ENCODE measurements at places on chromosomes 5 and 9.
A peak's percentile ranks its signal among the peaks of the same experiment; 100 is the strongest.

DNA sequence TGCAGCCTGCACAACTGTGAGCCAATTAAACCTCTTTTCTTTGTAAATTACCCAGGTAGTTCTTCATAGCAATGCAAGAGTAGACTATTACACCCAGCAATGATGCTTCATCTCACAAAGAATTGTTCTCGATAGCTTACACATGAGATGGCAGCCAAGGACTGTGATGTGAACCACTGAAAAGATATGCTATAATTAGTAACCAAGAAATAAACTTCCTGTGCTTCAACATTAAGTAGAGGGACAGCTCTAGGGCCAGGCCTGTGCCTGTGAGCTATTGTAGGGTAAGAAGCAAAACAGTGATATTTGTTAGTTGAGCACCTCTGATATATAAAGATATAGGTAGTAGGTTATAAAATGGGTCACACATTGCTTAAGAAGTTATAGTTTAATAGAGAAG lies 41.8 kb upstream of the DPYSL3 start:
- DNase-seq, result no peak

DNA sequence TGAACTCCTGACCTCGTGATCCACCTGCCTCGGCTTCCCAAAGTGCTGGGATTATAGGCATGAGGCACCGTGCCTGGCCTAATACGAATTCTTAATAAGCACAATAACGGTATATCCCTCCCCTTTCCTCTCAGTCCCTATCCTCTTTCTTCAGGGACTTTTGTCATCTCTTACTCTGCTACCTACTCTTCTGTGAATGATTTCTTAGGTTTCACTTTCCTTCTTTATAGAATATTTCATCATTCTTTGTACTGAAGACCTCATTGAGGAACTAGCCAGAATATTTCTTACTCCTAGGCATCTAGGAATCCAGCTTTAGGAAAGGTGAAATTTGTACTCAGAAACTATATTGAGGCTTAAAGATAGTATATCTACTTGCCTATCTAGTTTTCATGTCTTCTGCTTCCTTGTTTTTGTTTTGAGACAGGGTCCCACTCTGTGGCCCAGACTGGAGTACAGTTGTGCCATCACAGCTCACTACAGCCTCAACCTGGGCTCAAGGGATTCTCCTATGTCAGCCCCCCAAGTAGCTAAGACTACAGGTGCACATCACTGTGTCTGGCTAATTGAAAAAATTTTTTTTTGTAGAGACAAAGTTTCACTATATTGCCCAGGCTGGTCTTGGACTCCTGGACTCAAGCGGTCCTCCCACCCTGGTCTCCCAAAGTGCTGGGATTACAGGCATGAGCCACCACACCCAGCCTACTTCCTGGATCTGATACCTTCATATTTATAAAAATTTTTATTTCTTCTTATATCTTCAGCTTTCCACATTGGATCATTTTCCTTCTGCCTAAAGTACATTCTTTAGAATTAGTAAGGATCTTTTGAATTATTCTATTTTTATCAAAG lies 69.7 kb downstream of the GPBP1 start:
- DNase-seq, result peak; percentile 16

DNA sequence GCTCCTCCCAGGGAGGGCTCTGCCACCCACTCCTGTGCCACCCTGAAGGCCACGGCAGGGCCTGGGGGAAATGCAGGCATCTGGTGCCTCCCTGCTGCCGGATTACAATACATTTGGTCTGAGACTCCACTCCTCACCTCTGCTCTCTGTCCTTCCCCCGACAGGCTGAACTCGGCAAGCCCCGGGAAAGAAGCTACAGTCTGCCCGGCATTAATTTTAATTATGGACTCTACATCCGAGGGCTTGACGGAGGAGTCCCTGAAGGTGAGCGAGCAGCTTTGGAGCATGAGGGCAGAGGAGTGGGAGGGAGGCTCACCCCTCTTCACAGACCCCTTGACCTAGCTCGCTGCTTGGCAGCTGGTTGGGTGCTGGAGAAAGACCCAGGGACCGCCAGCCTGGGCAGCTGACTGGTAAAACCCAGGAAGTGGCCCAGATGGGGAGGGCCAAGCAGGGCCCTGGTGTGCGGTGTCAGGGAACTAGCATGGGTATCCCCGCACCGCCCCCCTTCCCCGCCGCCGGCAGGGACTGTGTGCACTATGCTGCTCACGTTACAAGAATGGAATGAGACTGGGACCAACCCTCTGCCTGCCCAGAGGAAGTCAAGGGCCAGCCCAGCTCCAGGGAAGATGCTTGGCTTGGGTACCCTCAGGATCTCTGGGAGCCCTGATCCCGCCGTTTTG lies 83.7 kb upstream of the BARHL1 start:
- DNase-seq, result no peak

- no peak for DNase-seq
Observed at GRCh38 chr9:85416715-85417114, 325.0 kb downstream of the AGTPBP1 start.

- no peak for DNase-seq
Observed at GRCh38 chr5:165560648-165561047, 2055.2 kb downstream of the MAT2B start.

- no peak for DNase-seq
Observed at GRCh38 chr9:78234810-78235209, 1.1 kb upstream of the CEP78 start.

GRCh38 chr9:110807956-110808598 lies 139.5 kb downstream of the MUSK start:
- DNase-seq, result no peak

- DNase-seq, result no peak
Observed at GRCh38 chr5:109837231-109837861, 147.6 kb downstream of the MAN2A1 start.

- DNase-seq, result no peak
Observed at GRCh38 chr9:20302197-20302596, 320.1 kb downstream of the MLLT3 start.

- DNase-seq, result no peak
Observed at GRCh38 chr5:110019780-110020179, 330.1 kb downstream of the MAN2A1 start.

- DNase-seq, result no peak
Observed at GRCh38 chr9:130731355-130731754, 37.8 kb downstream of the EXOSC2 start.

- no peak for DNase-seq
Observed at GRCh38 chr5:131277875-131278740, 14.3 kb downstream of the CDC42SE2 start.

GRCh38 chr5:65076251-65076869 lies 307.6 kb downstream of the CWC27 start:
- peak; percentile 10 for DNase-seq

- DNase-seq, result no peak
Observed at GRCh38 chr9:100222674-100223073, 123.6 kb downstream of the INVS start.

DNA sequence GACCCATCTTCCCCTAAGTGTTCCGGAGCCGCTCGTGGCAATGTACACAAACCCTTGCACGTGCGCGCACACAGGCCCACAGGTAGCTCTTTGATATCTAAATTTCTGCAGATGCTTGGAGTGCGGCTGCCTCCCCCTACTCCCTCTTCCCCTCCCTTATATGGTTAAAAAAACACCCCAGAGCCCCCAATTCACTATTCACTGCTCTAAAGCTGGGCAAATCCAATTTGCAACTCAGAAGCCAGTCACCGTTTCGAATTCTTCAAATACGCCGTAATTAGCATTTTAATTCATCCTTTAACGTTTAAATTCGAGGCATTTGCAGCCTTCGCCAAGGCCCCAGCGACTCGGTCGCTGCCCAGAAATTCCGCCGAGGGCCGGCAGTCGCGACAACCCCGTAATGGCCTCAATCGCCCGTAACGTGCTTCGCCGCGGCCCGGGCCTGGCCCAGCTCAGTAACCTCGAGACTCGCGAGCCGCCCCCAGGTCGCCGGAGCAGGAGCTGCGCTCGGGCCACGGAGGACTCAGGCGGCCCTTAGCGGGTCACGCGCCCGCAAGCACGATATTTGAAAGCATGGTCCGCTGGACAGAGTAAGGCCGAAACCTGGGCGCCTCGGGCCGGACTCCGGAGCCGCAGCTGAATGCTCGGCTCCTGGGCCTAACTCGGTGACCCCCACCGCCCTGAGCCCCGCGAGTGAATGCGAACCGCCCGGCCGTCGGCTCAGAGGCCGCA lies 1.3 kb downstream of the IRX2 start:
- DNase-seq, result no peak

DNA sequence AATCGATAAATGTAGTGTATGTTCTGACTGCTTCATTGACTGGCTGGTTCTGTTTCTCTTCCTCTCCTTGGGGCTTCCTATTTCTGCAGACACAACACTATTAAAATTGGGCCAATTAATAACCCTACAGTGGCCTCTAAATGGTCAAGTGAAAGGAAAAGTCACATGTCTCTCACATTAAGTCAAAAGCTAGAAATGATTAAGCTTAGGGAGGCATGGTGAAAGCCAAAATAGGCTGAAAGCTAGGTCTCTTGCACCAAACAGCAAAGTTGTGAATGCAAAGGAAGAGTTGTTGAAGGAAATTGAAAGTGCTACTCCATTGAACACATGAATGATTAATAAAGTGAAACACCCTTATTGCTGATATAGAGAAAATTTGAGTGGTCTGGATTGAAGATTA lies 58.2 kb downstream of the CCNH start:
- DNase-seq, result no peak

Data from CD14-positive monocyte (primary cell).